ENCODE measurements at places on chromosomes 2 and 18. TPM values are rescaled to one million over a fixed set of nuclear protein-coding genes. Genes with fewer than 3 reads are reported as not detected.

DNA sequence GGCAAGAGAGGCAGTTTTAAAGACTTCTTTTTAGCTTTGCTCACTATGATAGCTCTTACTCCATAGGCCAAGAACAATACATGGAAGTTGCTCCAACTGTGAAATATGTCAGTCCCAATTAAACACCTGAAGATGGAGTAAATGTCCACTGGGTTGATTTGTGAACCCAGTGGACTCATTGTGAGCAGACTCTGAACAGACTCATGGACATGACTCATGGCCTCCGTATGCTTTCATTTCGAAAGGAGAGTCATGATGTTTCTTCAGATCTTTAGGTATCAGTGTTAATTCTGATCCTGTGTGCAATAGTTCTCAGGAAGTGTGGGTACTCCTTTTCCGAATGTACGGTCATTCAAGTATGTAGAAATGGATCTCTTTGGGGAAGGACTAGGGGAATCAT lies 5.4 kb upstream of the CWC22 start:
- no peak for DNase-seq

- DNase-seq = no peak
These were observed 32.1 kb downstream of the CCDC141 start for GRCh38 chr2:179017773-179018357.

PTPRM gene
- total RNA-seq = 75.5 TPM

DCDC2C gene
- not detected for total RNA-seq

SFTPB gene
- total RNA-seq = 0.12 TPM

DNA sequence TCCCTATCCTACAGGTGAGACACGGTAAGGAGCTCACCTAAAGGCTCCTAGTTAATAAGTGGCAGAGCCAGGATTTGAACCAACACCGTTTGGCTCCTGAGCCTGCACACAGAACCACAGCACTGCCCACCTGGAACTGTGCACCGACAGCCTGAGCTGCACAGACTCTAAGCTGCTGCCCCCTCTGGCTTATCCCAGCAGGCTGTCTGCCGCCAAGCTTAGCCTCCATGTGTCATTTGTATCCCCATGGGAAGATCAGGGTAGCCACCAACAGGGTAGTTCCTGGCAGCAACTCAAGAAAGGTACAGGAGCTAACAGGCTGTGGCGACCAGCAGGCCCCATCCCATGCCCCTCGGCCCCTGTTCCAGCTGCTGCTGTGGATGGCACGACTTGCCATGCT lies 135.7 kb downstream of the LRRC30 start:
- DNase-seq = no peak

SKA1 gene
- total RNA-seq = 0.21 TPM

GRCh38 chr2:112699984-112700667 lies 20.7 kb upstream of the NT5DC4 start:
- DNase-seq = no peak

GRCh38 chr18:22018366-22018765 lies 151.0 kb upstream of the GATA6 start:
- DNase-seq = no peak

GRCh38 chr2:2847209-2847676 lies 516.2 kb upstream of the MYT1L start:
- DNase-seq = no peak

TSPYL6 gene
- not detected for total RNA-seq

- no peak for DNase-seq
These were observed 33.8 kb downstream of the GPC1 start for GRCh38 chr2:240469239-240469636.

GRCh38 chr2:96538487-96539214 lies 2.1 kb downstream of the ARID5A start:
- DNase-seq = peak; percentile 91

- DNase-seq = peak; percentile 60
These were observed 7.0 kb downstream of the SPEG start for GRCh38 chr2:219441451-219442255.

- DNase-seq = no peak
These were observed 96.3 kb upstream of the ASB18 start for GRCh38 chr2:236360496-236360895.

EML6 gene
- 0.52 TPM for total RNA-seq

RAB17 gene
- total RNA-seq = 2.3 TPM

DNA sequence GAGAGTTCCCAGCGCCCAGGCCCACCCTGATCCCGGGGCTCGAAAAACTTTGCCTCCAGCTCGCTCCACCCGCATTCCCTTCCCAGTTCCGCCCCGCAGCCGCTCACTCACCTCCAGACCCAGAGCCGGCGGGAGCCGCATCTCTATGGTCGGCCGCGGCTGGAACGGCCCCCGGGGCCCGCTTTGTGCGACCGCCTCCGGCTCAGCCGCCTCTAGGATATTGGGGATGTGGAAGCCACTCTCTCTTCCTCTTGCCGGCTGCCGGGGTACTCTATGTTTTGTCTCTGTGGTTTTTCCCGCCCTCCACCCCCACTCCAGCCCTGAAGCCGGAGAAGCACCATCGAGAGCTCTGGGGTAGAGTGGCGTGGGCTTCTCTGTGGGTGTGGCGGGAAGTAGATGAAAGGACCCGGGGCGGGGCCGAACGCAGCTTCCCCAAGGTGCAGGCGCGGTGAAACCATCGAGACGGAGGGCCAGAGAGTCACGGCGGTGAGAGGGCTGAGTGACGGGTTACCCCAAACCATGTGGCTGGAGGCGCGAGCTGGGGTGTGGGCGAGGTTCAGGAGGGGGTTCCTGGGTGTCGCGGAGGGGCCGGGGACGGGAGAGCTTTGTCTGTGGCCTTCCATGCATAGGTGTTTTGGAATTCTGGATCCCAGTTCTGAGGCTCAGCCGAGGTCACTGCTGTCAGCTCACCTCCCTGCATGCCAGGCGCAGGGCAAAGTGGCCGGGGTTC lies at the start of the genes BCS1L and ZNF142:
Gene BCS1L (plus strand): TSS at position 426 of the 730 bp plus-strand sequence. CDS start 1,305 bp downstream, outside the sequence.
Gene ZNF142 (minus strand): TSS at position 366 of the 730 bp plus-strand sequence. CDS start 3,194 bp downstream, outside the sequence.
- peak; percentile 95 for DNase-seq

FOXD4L1 gene
- total RNA-seq = 0.21 TPM

DNA sequence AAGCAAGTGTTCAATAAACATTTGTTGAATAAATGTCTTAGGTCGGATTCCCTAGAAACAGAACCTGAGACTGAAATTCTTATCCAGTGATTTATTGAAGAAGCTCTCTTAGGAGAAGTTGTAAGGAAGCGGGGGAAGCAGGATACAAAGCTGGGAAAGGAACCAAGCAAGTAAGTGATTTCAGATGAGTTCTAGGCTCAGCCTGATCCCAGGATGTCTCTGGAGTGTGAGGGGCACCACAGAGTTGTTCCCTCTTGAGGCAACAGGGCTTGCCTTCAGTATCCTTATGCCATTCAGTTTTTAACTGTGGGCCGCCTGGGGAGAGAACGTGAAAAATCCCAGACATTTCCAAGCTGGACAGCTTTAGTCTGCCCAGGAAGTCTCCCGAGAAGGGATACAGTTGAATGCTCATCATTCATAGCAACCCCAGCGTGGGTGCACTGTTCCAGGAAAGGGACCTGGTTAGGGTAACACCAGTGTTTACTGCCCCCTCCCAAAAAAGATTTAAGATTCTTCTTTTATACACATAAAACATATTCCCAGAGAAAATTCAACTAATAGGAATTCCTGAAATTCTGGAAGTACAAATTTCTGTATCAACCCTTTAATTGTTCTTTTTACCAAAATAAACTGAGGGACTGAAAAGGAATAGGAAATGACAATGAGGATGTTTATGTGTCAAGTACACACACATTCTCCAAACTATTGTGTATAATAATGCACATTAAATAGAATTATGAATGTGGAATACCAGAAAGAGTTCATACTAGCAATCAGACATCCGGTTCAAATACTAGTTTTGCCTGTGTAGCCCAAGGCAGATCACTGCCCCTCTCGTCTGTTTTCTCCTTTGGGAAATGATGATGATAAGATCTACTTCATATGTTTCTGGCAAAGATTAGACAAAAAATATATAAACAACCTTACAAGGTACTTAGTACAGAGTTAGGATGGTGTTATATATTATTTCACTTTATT lies 592.1 kb upstream of the CDH2 start:
- no peak for DNase-seq

MPV17 gene
- 52.7 TPM for total RNA-seq

GAREM2 gene
- total RNA-seq = 4.8 TPM

ABCA12 gene
- not detected for total RNA-seq

GRCh38 chr2:239806758-239807434 lies 218.2 kb downstream of the NDUFA10 start:
- no peak for DNase-seq

DNA sequence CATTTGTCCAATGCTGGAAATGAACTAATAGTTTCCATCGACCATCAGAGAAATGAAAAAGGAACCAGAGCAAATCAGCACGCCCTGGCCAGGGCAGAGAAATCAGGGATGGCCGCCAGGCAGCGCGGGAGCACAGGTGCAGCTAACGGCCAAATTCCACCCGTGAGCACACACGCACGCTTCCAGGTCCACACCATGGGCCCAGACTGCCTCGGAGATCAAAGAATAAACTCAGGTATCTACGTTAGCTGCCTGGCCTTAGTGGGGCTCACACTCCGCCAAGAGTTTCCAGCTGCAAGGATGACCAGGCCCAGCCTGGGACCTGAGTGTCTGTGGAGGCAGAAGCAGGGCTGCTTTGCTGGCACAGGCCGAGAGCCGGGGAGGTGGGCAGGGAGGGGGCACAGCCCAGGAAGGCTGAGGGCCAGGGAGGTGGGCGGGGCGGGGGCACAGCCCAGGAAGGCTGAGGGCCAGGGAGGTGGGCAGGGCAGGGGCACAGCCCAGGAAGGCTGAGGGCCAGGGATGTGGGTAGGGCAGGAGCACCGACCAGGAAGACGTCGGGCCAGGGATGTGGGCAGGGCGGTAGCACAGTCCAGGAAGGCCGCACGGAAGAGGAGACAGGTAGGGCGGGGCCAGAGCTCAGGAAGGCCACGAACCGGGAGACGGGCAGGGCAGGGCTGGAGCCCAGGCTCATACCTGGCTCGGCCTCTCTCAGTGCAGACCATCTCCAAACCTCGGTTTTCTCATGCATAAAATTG lies 43.2 kb upstream of the SALL3 start:
- DNase-seq = no peak

- DNase-seq = peak; percentile 59
These were observed 68.5 kb upstream of the STK17B start for GRCh38 chr2:196239622-196240587.

DNA sequence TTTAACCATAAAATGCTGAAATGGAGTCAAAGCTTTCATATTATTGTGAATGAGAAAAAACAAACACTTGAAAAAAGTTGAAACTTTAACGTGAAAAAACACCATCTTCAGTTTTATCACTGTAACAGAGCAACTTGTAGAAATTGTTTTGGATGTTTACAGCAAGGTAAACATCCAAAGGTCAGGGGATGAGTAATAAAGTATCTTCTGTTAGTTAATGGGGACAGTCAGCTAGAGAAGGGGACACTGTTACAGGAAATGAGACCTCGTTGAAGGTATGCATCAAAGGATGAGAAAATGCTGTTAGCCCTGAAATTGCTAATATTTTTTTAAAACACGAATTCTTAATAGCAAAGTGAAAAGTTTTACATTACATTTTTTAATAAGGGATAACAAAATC lies 2.9 kb downstream of the RHBDD1 start:
- DNase-seq = no peak

PTH2R gene
- not detected for total RNA-seq

DNA sequence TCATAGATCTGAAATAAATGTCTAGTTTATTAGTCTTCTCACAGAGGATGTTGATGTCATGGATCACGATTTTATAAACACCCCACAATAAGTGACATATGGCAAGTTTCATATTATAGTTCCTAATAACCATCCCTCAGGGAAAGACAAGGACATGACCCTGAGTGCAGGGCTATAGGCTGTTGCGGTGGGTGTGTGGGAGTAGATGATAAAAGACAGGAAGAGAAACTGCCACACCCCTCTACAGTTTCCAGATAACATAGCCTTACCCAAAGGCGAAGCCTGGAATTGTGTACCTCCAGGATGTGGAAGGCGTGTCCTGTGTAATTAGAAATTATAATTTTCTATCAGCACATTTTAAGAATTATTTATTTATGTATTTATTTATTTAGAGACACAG lies 2.4 kb upstream of the NEDD4L start:
- no peak for DNase-seq

PLGLB2 gene
- total RNA-seq = not detected

SP140L gene
- 8.3 TPM for total RNA-seq

C2orf78 gene
- not detected for total RNA-seq

ABCG8 gene
- not detected for total RNA-seq

GRCh38 chr2:70552501-70553333 lies 909 bp downstream of the TGFA start:
- DNase-seq = no peak

GRCh38 chr2:74009577-74009976 lies 24.9 kb downstream of the TET3 start:
- no peak for DNase-seq

- no peak for DNase-seq
These were observed 65.5 kb downstream of the PARD6G start for GRCh38 chr18:80181642-80182461.

- DNase-seq = no peak
These were observed 124.9 kb downstream of the PRKCE start for GRCh38 chr2:45776160-45776955.

DNA sequence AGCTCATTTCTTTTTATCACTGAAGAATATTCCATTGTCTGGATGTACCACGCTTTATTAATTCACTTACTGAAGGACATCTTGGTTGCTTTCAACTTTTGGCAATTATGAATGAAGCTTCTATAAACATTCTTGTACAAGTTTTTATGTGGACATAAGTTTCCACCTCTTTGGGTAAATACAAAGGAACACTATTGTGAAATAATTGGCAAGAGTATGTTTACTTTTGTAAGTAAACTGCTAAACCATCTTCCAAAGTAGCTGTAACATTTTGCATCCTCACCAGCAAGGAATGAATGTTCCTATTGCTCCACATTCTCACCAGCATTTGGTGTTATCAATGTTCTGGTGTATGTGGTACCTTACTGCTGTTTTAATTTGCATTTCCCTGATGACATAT lies 15.8 kb upstream of the VWC2L start:
- no peak for DNase-seq

DNA sequence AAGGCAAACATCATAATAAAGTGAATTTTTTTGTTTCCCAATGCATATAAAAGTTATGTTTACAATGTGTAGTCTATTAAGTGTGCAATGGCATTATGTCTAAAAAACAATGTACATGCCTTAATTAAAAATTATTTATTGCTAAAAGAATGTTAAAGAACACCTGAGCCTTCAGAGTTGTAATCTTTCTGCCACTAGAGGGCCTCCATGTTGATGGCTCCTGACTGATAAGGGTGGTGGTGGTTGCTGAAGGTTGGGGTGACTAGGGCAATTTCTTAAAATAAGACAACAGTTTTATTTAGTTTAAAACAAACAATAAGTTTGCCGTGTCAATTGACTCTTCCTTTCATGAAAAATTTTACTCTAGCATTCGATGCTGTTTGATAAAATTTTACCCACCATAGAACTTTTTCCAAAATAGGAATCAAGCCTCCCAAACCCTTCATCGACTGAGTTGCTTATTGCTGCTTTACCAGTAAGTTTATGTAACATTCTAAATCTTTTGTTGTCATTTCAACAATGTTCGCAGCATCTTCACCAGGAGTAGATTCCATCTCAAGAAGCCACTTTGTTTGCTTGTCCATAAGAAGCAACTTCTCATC lies 32.3 kb downstream of the MAP3K2 start:
- DNase-seq = no peak
